ENCODE measurements at places on chromosomes 6 and 20. TPM values are rescaled to one million over a fixed set of nuclear protein-coding genes. Genes with fewer than 3 reads are reported as not detected.

The ALDH8A1 gene
- total RNA-seq: 0.40 TPM

The SAPCD1 gene
- total RNA-seq: 9.7 TPM

The SIRPD gene
- total RNA-seq: not detected

The KHDC1 gene
- 9.1 TPM for total RNA-seq

The DEFB129 gene
- not detected for total RNA-seq

The CST4 gene
- not detected for total RNA-seq

Measured in Peyer's patch (tissue), 4 donors.